ENCODE measurements at places on chromosomes 3 and 15.
A peak's percentile ranks its signal among the peaks of the same experiment; 100 is the strongest.

DNA sequence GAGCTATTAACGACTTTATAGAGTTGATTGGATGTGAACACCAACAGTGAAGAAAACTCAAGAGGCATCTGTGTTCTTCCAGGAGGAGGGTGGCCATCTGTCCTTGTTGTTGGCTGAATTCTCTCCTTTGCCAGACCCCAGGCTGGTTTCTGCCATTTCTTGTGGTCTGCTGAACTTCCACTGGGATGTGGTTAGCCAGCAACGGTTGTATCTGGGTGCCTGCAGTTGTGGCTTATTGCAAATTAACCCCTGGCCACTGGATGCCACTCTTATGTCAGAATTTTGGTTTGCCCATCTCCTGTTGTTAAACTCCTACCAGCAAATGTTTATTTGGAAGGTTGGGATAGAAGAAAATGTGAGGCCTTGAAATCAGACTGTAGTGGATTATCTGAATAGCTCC, 163.6 kb upstream of the TBC1D5 start:
- H3K4me1 ChIP-seq, result no peaks in the 10 kb centered on the region
- peaks cover 34% of the 10 kb centered on the region for H3K27me3 ChIP-seq
- H3K27ac ChIP-seq, result no peak overlapping the region
- no peak overlapping the region for H3K4me3 ChIP-seq
- DNase-seq, result no peak
- peaks cover 6% of the 10 kb centered on the region for H3K36me3 ChIP-seq

DNA sequence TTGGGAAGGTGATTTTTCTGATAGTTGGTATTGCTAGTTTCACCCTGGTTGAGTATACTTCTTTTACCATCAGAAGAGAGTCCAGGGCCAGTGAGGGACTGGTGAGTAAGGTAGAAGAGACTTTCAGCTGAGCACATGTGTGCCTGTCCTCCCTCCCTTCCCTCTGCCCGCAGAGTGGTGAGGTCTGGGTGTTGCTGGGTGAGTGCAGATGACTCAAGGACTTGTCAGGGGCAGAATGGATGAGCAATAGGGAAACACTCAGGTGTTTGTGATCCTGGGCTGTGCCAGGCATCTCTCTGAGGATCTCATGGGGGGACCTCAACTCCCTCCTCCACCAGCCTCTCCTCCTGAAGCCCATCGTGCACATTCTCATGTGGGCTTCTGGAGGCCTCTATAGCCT, 76.0 kb upstream of the GSK3B start:
- no peak for DNase-seq
- no peak overlapping the region for H3K27ac ChIP-seq
- H3K36me3 ChIP-seq, result no peaks in the 10 kb centered on the region
- peaks cover 5% of the 10 kb centered on the region for H3K27me3 ChIP-seq
- H3K4me1 ChIP-seq, result no peaks in the 10 kb centered on the region

DNA sequence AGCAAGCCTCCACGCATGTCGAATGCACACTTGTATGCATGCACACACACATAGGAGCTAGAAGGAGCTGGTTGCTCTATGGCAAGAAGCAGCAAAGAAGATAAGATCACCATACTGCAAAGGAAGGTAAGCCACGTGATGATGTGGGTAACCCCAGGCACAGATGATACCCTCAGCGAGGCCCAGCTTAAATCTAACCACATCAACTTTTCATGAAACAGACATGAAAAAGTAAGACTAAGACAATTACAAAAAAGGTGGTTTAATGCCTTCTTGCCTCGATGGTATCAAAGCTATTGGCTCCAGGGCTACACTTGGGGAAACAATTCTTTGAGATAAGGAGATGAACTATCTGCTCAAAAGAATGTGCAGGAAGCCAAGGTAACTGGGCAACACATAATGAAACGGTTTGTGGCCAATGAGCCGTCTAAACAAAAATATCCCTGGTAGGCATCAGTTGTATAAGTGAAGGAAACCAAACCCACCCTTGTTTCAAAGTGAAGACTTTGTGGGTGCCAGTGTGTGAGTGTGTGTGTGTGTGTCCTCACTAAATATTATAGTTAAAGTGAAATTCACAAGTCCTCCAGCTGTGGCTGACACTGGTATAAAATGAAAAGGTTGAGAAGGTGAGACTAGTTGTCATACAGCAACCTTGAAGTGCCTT, 365.7 kb upstream of the ICE2 start:
- H3K36me3 ChIP-seq, result peaks cover 2% of the 10 kb centered on the region
- H3K27me3 ChIP-seq, result no peaks in the 10 kb centered on the region
- DNase-seq, result peak; percentile 58
- H3K4me1 ChIP-seq, result peaks cover 69% of the 10 kb centered on the region
- H3K4me3 ChIP-seq, result peak overlapping the region; percentile 90
- peak overlapping the region; percentile 99 for H3K27ac ChIP-seq

GRCh38 chr15:51876169-51876568, 46.7 kb downstream of the TMOD3 start:
- peaks cover 10% of the 10 kb centered on the region for H3K36me3 ChIP-seq
- H3K4me3 ChIP-seq, result no peak overlapping the region
- no peak for DNase-seq
- peaks cover 27% of the 10 kb centered on the region for H3K4me1 ChIP-seq

GRCh38 chr3:156938724-156939123, 112.6 kb downstream of the LEKR1 start:
- peaks cover 3% of the 10 kb centered on the region for H3K4me1 ChIP-seq
- no peaks in the 10 kb centered on the region for H3K36me3 ChIP-seq
- no peak for DNase-seq

DNA sequence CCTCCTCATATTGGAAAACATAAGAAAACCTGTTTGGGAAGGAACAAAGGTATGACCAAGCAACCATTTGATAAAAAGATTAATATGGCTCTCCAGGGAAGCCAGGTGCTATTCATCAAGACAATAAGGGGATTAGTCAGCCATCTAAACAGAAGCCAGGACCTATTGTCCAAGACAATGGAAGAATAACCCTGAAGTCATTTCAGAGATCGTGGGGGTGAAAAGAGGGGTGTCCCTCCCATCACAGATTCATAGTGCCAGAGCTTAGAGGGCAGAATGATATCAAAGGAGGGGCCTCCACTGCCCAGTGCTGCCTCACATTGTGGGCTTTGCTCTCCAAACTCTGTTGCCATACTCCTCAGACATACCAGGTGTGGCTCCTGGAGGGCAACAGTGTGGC, 73.5 kb downstream of the DAPK2 start:
- H3K36me3 ChIP-seq, result no peaks in the 10 kb centered on the region
- H3K27ac ChIP-seq, result no peak overlapping the region
- H3K4me3 ChIP-seq, result no peak overlapping the region
- peaks cover 22% of the 10 kb centered on the region for H3K4me1 ChIP-seq
- no peak for DNase-seq

GRCh38 chr15:27730868-27731267, 368.2 kb downstream of the OCA2 start:
- no peaks in the 10 kb centered on the region for H3K27me3 ChIP-seq
- H3K4me1 ChIP-seq, result no peaks in the 10 kb centered on the region
- no peak for DNase-seq
- no peak overlapping the region for H3K4me3 ChIP-seq
- no peak overlapping the region for H3K27ac ChIP-seq

DNA sequence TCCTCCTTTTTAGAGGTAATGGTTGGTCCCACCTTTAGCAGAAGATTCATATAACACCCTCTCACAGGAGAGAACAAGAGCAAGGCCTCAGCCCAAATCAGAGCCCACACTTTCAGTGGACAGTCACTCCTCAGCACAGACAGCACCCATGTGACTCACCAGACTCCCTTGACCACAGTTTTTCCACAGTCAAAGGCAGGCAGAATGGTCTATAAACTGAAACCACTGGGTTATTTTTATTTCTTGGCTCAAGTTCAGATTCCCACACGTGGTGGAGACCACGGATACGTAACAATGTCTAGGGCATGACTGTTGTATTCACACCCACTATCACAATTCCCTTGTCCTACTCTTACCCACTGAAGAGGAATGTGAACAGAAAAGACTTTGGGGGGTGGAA, 237.8 kb upstream of the UBE2E1 start:
- no peak overlapping the region for H3K27ac ChIP-seq
- no peaks in the 10 kb centered on the region for H3K27me3 ChIP-seq
- H3K4me1 ChIP-seq, result no peaks in the 10 kb centered on the region
- peaks cover 5% of the 10 kb centered on the region for H3K36me3 ChIP-seq

DNA sequence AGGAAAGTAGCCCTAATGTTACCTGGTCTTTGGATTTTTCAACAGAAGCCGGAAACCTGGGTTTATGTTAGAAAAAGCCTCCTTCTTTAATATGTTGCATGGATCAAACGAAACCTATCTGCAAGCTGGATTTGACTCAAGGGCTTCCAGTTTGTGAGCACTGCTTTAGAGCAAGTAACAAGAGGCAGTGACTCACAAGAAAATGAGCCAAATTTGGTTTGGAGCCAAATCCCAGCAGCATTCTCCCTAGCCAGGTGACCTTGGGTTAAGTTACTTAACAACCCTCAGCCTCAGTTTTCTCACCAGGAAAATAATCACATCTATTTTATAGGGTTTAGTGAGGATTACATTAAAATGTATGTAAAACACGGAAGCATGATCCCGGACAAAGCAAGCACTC, 215.2 kb upstream of the PRICKLE2 start:
- H3K4me1 ChIP-seq, result peaks cover under 1% of the 10 kb centered on the region
- H3K4me3 ChIP-seq, result no peak overlapping the region
- no peaks in the 10 kb centered on the region for H3K36me3 ChIP-seq
- no peak for DNase-seq

GRCh38 chr3:25695731-25696420, 31.2 kb upstream of the TOP2B start:
- no peaks in the 10 kb centered on the region for H3K36me3 ChIP-seq
- peaks cover 9% of the 10 kb centered on the region for H3K27me3 ChIP-seq
- no peaks in the 10 kb centered on the region for H3K4me1 ChIP-seq
- no peak overlapping the region for H3K27ac ChIP-seq
- no peak overlapping the region for H3K4me3 ChIP-seq
- DNase-seq, result no peak

GRCh38 chr3:14218355-14218754, 39.7 kb downstream of the LSM3 start:
- H3K36me3 ChIP-seq, result no peaks in the 10 kb centered on the region
- H3K27ac ChIP-seq, result no peak overlapping the region
- no peak overlapping the region for H3K4me3 ChIP-seq
- no peaks in the 10 kb centered on the region for H3K27me3 ChIP-seq

- peaks cover 11% of the 10 kb centered on the region for H3K4me1 ChIP-seq
- H3K4me3 ChIP-seq, result no peak overlapping the region
- no peak for DNase-seq
- H3K27me3 ChIP-seq, result peaks cover 8% of the 10 kb centered on the region
- H3K36me3 ChIP-seq, result no peaks in the 10 kb centered on the region
Measured at GRCh38 chr15:88664151-88664778, 25.4 kb downstream of the ISG20 start.

- peaks cover 7% of the 10 kb centered on the region for H3K27me3 ChIP-seq
- H3K4me1 ChIP-seq, result peaks cover 2% of the 10 kb centered on the region
- H3K4me3 ChIP-seq, result no peak overlapping the region
- no peak for DNase-seq
- no peak overlapping the region for H3K27ac ChIP-seq
- no peaks in the 10 kb centered on the region for H3K36me3 ChIP-seq
Measured at GRCh38 chr15:29665444-29666003, 156.7 kb downstream of the TJP1 start.

- no peak overlapping the region for H3K4me3 ChIP-seq
- DNase-seq, result no peak
- no peak overlapping the region for H3K27ac ChIP-seq
- peaks cover 2% of the 10 kb centered on the region for H3K4me1 ChIP-seq
Measured at GRCh38 chr3:187255314-187255713, 36.2 kb downstream of the MASP1 start.

- peak; percentile 37 for DNase-seq
- peaks cover 80% of the 10 kb centered on the region for H3K4me1 ChIP-seq
- H3K27ac ChIP-seq, result peak overlapping the region; percentile 90
- peaks cover 14% of the 10 kb centered on the region for H3K27me3 ChIP-seq
- H3K4me3 ChIP-seq, result peak overlapping the region; percentile 87
- H3K36me3 ChIP-seq, result no peaks in the 10 kb centered on the region
Measured at GRCh38 chr15:70492240-70493177, 270.8 kb downstream of the UACA start.

DNA sequence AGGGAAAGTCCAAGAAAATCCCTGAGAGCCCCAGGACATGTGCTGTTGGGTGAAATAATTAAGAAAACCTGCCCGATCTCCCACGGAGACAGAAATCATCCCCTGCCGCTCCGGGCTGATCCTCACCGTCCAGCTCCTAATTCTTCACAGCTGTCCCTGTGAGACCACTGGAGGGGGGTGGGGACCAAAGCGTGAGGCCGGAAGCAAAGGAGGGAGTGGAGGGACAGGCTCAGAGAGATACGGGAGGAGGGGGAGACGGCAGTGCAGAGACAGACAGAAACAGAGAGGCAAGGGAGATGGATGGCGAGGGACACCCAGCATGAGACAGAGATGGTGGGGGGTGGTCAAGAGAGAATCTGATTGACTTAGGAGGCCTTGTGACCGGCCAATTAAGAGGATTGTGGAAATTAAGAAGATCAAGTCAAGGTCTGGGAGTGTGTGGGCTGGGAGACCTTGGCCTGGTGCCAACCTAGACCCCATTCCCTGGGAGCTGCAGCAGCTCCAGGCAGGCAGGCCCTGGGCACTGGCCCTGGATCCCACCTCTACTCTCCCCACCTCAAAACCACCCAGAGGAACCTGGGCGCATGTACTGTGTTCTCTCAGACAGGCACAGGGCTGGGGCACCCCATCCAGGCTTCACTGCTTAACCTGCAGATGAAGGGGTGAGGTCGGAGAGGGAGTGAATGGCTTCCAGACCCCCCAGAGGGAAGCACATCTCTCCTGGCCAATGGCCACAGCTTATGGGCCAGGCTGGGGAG, 113.2 kb upstream of the ALDH1A3 start:
- no peak overlapping the region for H3K4me3 ChIP-seq
- no peaks in the 10 kb centered on the region for H3K36me3 ChIP-seq
- H3K27me3 ChIP-seq, result peaks cover 47% of the 10 kb centered on the region
- H3K27ac ChIP-seq, result no peak overlapping the region
- no peaks in the 10 kb centered on the region for H3K4me1 ChIP-seq

GRCh38 chr15:70385052-70385451, 287.3 kb upstream of the TLE3 start:
- no peaks in the 10 kb centered on the region for H3K36me3 ChIP-seq
- no peak overlapping the region for H3K27ac ChIP-seq
- DNase-seq, result no peak
- no peaks in the 10 kb centered on the region for H3K4me1 ChIP-seq
- no peak overlapping the region for H3K4me3 ChIP-seq

Data from T-helper 17 cell (primary cell).